Cortex of kidney (tissue), 1 donor: ENCODE measurements at places on chromosomes 6 and 20.

GRCh38 chr6:159981403-159982245 lies 12.7 kb downstream of the IGF2R start:
- DNase-seq: no peak

- DNase-seq: no peak
Observed at GRCh38 chr20:62702895-62703852, 5.5 kb upstream of the NTSR1 start.

GRCh38 chr6:51463321-51463720 lies 624.1 kb downstream of the PKHD1 start:
- DNase-seq: no peak

DNA sequence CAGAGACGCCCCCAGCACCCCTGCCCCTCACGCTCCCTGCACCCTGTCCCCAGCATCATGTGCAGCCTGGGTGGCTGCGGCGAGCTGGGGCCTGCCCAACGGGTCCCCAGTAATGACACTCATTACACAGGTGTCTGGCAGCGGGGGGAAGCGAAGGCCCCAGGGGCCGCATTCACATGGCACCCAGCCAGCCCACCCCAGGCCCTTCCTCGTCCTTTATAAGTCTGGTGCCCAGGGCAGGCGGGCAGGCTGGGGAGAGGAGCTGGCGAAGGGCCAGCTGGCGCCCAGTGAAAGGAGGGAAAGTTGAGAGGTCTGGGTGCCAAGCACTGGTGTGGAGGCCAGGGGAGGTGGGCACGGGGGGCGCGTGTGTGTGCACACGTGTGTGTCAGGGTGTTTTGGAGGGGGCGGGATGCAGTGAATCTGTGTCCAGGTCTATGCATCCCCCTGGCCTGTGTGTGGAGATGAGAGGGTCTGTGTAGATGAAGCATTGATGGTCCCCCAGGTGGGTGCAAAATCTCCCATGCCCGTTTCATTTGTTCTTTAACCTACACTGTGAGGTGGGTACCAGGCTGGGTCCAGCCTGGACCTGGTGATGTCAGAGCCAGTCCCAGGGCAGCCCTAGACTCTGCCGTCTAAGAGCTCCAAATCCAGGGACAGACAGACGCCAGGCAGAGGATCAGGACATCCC lies 105.3 kb downstream of the CEBPB start:
- DNase-seq: no peak

DNA sequence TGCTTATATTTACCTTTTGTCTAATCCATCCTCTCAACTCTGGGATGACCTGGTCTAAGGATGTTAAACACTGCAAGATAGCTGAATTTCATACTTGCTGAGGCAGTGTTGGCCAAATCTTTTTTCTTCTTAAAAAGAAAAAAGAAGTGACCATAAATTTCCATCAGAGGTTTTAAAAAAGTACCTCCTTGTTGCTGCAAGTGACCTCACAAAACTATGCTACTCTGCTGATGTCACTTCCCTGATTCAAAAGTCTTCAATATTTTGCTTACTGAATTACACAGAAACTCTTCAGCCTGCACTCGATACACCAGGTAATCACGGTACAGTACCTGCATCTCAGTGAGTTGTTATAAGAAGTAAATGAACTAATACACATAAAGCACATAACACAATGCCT lies 107.2 kb upstream of the PRDM1 start:
- DNase-seq: no peak

- DNase-seq: no peak
Observed at GRCh38 chr6:170166511-170167122, 124.3 kb downstream of the DLL1 start.

GRCh38 chr6:134512981-134513391 lies 195.1 kb upstream of the SGK1 start:
- no peak for DNase-seq

- DNase-seq: no peak
Observed at GRCh38 chr20:45091366-45091765, 9.6 kb downstream of the KCNS1 start.

DNA sequence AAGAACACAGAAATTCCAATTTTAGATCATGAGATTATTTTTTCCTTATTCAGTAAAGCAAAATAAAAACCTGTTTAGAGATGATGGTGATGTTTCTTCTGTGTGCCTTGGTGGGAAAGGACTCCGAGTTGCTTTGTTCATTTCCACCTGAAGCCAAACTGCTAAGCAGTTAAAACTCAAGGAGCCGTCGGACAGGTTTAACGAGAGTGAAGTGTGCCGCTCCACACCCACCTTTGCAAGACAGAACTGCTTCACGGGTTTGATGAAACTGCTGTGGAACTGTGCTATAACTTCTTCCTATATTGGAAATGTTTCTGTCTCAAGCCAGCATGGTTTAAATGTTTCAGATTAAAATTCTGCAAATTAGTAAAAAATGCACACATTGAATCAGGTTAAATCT lies 9.2 kb upstream of the DSP start:
- no peak for DNase-seq

DNA sequence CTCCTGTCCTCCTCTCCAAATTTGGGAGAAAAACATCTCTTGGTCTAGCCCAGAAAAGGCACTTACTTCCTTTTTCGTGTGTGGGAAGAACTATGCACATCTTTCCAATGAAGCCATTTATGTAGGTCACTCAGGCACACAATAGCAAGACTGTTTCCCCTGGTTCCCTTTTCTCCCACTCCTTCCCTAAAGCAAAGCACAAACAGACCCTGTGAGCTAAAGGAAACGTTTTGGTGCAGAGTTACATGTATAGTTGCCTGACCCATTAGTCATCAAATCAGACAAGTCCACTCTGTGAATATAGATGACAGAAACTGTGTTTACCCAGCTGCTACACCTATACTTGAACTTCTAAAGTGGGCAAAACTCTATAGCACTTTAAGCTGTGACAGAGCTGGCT lies 474.6 kb downstream of the COL12A1 start:
- no peak for DNase-seq

- DNase-seq: no peak
Observed at GRCh38 chr6:33417128-33417902, 592 bp downstream of the CUTA start.

DNA sequence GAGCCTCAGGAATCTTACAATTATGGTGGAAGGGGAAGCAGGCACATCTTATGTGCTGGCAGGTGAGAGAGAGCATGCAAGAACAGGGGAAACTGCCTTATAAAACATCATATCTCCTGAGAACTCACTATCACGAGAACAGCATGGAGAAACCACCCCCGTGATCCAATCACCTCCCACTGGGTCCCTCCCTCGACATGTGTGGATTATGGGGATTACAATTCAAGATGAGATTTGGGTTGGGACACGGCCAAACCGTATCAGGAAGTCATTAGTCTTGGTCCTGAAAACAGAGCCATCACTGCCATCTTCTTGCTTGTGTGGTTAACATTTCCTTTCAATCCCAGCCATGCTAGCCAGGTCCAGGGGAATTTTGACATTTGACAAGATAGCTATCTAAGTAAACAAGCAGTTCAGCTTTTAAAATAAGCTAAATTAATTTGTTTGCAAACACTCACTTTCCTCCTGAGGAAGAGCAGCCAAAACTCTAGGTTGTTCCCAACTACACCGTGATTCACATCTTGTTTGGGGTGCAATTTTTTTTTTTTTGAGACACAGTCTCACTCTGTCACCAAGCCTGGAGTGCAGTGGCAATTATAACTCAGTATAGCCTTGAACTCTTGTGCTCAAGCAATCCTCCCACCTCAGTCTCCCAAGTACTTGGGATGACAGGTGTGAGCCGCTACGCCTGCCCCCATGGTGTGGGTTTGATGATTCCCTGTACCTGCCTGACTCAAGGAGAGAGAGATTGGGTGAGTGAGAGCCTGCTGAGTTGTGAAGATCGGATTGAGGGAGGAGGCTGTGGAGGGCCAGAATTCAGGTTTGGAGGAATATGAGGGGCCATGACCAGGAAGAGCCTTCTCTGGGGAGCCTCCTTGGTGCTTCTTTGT lies 13.0 kb upstream of the PPP1R14C start:
- DNase-seq: no peak

DNA sequence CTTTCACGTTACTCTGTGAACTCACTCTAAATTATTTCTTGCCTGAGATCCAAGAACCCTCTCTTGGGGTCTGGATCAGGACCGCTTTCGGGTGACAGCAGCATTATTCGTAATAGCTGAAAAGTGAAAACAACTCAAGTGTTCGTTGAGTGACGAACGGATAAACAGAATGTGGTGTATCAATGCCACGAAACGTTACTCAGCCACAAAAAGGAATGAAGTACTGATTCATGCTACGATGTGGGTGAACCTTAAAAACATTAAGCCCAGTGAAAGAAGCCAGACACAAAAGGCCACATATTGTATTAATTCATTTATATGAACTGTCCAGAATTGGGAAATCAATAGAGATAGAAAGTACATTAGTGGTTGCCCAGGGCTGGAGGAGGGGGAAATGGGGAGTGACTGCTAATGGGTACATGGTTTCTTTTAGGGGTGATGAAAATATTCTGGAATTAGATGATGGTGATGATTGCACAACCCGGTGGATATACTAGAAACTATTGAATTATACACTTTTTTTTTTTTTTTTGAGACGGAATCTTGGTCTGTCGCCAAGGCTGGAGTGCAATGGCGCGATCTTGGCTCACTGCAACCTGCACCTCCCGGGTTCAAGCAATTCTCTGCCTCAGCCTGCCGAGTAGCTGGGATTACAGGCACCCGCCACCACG lies 8.4 kb downstream of the PTGIS start:
- no peak for DNase-seq

DNA sequence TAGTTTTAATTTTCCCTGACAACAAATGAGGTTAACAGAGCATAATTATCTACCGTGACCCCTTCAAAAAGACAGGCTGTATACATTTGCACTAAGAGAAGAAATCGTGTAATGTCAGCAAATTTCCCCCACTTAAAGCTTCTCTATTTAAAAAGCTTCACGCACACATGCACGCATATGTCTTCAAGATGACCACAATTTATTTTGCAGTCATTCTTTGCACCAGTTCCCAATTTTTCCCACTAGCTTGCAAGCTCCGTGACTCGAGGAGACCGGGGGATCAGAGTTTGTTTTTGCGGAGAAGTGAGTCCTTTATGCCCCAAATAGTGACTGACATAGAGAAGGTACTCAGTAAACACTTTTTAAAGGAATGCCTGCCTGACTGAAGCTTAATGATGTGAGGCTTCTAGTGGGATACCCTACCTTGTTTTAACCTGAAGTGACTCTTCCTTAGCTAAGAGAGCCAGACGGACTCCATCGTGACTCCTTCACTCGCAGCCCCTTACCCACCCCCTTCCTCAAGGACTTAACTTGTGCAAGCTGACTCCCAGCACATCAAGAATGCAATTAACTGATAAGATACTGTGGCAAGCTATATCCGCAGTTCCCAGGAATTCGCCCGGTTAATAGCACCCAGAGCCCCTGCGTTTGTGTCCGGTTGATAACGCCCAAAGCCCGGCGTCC lies 9.3 kb upstream of the NQO2 start:
- DNase-seq: no peak

- no peak for DNase-seq
Observed at GRCh38 chr20:13984211-13984610, 6.2 kb downstream of the SEL1L2 start.

DNA sequence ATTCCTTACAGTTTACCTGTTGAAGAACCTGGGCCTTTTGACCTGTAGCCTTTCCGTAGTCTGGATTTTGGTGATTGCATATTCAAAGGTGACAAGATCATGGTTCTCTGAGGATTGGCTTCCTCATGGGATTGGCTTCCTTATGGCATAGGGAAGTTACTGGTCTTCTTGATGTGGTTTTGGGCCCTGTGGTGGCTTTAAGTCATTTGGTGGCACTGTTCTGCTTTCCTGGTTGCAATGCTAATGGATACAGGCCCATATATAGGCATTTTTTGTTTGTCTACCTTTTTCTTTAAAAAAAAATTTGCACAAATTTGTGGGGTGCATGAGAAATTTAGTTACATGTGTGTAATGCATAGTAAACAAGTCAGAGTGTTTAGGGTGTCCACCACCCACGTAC lies 185.7 kb downstream of the CDKAL1 start:
- no peak for DNase-seq

DNA sequence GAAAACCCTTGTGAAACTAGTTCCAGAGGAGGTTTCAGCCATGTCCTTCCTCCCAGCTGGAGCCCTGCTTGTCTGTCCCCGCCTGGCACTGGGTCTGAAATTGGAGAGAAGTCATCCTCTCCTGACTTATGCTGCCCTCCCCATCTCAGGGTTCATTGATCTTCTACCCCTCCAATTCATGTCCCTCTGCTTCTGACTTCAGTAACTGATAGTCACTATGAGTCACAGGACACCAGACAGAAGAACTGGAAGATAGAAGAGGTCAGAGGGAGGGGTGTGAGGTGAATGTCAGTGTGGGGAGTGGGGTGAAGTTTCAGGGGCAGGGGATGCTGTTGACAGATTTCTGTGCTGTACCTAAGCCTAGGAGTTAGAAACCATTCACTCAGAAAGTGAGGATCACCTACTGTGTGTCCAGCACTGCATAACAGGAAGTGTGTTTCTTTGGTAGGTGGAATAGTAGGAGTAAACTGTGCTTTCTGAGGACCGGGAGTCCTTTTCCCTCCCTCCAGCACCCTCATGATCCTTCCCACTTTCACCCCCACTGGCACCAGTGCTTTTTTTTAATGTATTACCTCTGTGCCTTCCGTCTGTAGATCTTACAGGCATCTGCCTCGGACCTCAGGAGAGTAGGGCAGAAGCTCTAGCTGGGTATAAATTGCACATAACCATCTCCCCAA lies 627 bp upstream of the RPP21 start:
- DNase-seq: no peak

- DNase-seq: no peak
Observed at GRCh38 chr20:60138256-60139220, 180.3 kb downstream of the CDH26 start.

- no peak for DNase-seq
Observed at GRCh38 chr6:16770701-16771569, 9.7 kb upstream of the ATXN1 start.

GRCh38 chr20:258963-259362 lies 1.4 kb downstream of the DEFB132 start:
- DNase-seq: no peak

DNA sequence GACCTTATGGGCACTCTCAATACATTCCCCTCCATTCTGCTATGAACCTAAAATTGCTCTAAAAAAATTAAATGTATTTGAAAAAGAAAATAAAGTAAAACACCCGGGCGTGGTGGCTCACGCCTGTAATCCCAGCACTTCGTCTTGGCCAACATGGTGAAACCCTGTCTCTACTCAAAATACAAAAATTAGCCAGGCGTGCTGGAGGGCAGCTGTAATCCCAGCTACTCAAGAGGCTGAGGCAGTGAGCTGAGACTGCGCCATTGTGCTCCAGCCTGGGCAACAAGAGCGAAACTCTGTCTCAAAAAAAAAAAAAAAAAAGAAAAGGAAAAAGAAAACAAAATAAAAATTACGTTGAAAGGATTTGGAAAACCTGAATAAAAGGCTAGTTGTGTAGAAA lies 60.5 kb downstream of the CD164 start:
- no peak for DNase-seq

- DNase-seq: no peak
Observed at GRCh38 chr20:47561603-47562583, 60.2 kb downstream of the NCOA3 start.
